Omental fat pad (tissue), 4 donors: ENCODE measurements at places on chromosomes 4 and X. TPM values are rescaled to one million over a fixed set of nuclear protein-coding genes. Genes with fewer than 3 reads are reported as not detected.

The GLUD2 gene
- 9.8 TPM for total RNA-seq

The SULT1B1 gene
- total RNA-seq: 3.1 TPM

The TACR3 gene
- total RNA-seq: not detected

The CBLL2 gene
- total RNA-seq: not detected

The OCIAD2 gene
- total RNA-seq: 2.8 TPM

The DIPK2B gene
- 31.3 TPM for total RNA-seq

The MYOZ2 gene
- total RNA-seq: not detected

The MTNR1A gene
- total RNA-seq: not detected

The CT45A5 gene
- total RNA-seq: not detected

The GAGE10 gene
- total RNA-seq: not detected

The TBX22 gene
- total RNA-seq: not detected

The CTPS2 gene
- total RNA-seq: 14.7 TPM

The TLR1 gene
- 35.8 TPM for total RNA-seq

The ADGRL3 gene
- 5.4 TPM for total RNA-seq

The APELA gene
- total RNA-seq: not detected

The TMPRSS11B gene
- not detected for total RNA-seq

The USP26 gene
- total RNA-seq: not detected

The EOLA2 gene
- 16.2 TPM for total RNA-seq

The CENPU gene
- total RNA-seq: 1.3 TPM

The PRKG2 gene
- 0.13 TPM for total RNA-seq

The ZFYVE28 gene
- total RNA-seq: 7.1 TPM

The AMTN gene
- not detected for total RNA-seq

The MEPE gene
- not detected for total RNA-seq

The CLRN2 gene
- not detected for total RNA-seq

The SLC16A2 gene
- 8.0 TPM for total RNA-seq

The SSX4B gene
- not detected for total RNA-seq

The BMP15 gene
- not detected for total RNA-seq
